ENCODE measurements at places on chromosomes 11 and 22.

DNA sequence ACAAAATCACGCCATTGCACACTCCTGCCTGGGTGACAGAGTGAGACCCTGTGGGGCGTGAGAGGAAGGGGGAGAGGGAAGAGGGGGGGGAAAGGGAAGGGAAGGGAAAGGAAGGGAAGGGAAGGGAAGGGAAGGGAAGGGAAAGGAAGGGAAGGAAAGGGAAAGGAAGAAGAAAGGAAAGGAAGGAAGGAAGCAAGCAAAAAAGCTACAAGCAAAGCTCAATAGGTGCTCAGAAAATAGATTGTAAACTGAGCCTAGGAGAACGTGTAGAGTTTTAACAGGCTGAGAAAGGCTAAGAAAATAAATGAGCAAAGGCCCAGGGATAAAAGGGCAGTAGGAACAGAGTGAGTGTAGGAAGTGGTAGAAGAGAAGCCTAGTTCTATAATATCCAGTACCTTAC, 30.8 kb upstream of the GDPD4 start:
- no peak for DNase-seq

DNA sequence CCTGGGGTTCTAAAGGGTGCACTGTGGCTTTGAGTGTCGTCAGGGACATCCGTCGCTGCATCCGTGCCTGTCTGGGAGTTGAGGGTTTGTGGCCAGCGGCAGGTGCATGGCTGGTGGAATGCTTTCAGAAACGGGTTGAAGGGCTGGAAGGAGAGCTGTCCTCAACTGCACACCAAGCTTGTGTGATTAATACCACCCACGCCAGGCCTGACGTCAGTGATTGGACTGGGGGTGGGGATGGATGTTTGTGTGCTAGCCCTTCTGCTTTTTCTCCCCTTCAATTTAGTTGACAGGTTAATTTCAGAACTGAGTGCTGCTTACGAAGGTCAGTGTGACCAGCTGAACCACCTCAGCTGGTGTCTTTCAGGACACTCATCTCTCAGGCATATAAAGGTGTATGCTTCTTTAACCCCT, 3.2 kb upstream of the GAB2 start:
- peak; percentile 71 for DNase-seq

DNA sequence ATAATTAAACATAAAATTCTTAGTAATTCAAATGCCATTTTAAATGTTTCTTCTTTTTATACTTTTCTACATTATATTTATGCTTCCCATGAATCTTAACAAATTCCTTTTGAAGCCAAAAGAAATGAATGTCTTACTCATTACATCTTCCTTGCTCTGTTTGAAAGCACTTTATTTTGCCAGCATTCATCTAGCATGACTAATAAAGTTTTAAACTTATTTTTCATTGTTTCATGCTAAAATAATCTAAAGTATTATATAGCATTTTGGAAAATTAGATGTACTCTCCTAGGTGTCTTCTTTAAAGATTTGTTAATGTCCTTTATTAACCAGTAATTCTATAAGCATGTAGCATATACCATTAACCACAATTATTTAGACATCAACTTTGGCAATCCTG, 9.7 kb upstream of the PIWIL4 start:
- DNase-seq, result no peak

GRCh38 chr11:118202599-118203422, 22.0 kb downstream of the JAML start:
- no peak for DNase-seq

- no peak for DNase-seq
These were observed 4.9 kb downstream of the CHRM4 start for GRCh38 chr11:46386674-46387073.

GRCh38 chr22:24975813-24976341, 23.4 kb downstream of the KIAA1671 start:
- no peak for DNase-seq

- no peak for DNase-seq
These were observed 1.0 kb upstream of the HBG1 start for GRCh38 chr11:5250543-5251204.

- DNase-seq, result no peak
These were observed 3.5 kb downstream of the ZP1 start for GRCh38 chr11:60870733-60871377.

- DNase-seq, result no peak
These were observed 41.4 kb upstream of the PCF11 start for GRCh38 chr11:83115551-83115950.

DNA sequence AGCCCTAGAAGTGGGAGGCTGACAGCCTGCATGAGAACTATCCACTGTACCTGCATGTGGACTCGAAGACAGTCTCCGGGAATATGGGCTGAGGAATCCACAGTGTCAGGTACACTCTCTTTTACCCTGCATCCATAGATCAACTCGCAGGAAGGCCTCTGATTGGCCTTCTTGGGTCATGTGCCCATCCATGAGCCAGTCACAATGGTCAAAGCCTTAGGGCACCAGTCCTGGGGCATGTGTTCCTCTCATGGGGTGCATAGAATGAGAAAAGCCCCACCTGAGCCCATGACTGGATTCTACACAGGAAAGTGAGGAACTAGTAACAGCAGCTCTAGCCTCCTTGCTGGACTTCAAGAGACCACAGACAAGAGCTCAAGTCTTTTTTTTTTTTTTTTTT, 10.6 kb downstream of the ART1 start:
- no peak for DNase-seq

GRCh38 chr11:118441770-118442275, 5.5 kb downstream of the KMT2A start:
- no peak for DNase-seq

DNA sequence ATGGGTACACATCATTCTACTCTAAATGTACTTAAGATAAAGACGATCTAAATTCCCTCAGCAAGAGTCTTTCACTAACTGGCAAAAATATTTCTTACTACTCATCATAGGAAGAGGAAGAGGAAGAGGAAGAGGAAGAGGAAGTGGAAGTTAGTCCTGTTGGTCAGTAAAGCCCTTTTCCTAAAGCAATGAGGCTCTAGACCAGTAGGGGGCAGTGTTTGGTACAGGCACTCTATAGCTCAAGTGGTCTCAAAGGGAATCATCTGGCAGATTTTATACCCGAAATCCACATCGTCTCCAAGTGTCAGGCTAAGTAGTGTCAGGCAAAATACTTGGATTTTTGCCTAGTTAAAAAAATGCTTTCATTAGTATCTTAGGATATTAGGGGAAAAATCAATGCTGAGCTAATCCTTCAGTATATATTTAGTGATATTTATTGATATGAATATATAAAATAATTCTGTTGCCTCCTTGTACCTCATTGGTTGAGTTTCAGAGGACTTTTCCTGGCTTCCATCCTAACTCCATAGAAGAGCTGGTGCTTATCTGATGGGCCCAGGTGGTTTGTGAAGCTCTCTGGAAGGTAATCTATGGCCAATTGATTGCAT, 7.7 kb downstream of the BLID start:
- DNase-seq, result no peak

GRCh38 chr11:45180848-45181192, 34.4 kb downstream of the PRDM11 start:
- DNase-seq, result peak; percentile 64

DNA sequence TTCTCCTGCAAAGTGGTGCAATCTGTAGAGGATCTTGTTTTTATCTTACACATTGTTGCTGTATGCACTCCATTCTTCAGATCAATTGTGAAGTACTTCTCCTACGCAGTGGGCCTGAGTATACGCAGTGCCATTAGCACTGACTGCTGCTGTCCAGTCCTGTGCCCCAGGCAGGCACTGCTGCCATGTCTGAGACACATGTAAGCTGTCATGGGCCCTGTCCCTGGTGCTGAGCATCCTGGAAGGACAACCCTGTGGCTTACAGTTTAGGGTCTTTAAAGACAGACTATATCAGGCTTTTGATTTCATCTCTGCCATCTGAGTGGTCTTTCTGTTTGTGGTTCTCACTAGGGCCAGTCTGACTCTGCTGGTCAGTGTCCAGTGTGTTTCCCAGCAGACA, 44.8 kb upstream of the PTPN5 start:
- no peak for DNase-seq

DNA sequence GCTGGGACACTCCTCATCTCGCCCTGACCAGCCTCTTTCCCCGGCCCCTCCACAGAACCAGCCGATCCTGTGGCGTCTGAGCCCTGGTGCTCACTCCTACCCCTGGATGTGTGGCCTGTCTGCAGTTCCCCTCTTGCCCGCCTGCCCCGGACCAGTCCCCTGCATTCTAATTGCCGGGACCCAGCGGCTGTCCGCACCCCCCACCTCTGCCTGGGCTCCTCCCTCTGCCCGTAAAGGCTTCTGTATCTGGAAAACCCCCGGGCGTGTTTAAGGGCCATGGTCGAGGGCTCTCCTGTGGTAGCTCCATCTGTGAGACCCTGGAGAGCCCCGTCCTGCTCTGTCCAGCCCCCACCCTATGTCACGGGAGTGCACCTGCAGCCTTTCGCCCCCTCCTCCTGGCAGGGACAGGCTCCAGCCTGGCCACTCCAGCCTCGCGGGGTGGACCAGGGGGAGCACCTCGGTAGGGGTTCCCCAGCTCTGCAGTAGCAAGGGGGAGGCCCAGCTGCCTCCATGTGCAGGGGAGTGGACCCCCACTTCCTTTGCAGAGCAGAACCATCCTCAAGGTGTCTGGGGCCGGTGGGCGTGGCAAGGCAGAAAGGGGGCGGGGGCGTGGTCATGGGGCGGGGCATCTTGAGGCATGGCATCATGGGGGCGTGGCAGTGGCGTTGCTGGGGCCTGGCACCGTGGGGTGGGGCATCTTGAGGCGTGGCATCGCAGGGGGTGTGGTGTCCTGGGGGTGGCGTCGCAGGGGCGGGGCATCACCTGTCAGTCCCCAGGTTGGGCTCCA, 430.4 kb downstream of the TBC1D22A start:
- no peak for DNase-seq

- DNase-seq, result no peak
These were observed 9.1 kb downstream of the ME3 start for GRCh38 chr11:86663291-86663690.

- DNase-seq, result no peak
These were observed 21.6 kb downstream of the APOL5 start for GRCh38 chr22:35739076-35739930.

- peak; percentile 69 for DNase-seq
These were observed 845 bp downstream of the MPPED2 start for GRCh38 chr11:30585125-30585891.

GRCh38 chr11:66877588-66878385, 20.9 kb downstream of the LRFN4 start:
- no peak for DNase-seq

- no peak for DNase-seq
These were observed 338.6 kb upstream of the B3GAT1 start for GRCh38 chr11:134750619-134751018.

DNA sequence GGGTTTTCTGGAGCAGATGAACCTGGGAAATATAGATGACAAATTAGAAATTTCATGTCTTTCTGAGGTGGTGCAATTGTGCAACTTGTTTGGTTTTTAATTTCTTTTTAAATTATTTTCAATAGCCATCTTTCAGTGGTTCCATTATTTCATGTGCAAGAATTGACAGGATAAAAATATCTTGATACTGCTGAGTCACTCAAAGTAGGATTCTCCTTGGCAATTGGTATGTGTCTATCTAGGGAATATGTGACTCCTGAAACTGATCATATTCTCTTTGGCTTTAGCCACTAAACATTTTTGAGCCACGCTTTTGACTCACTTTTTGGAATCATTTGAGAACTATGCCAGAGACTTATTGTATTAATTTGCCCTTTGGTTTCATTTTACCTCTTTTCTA, 331.5 kb downstream of the KCNA4 start:
- DNase-seq, result no peak

GRCh38 chr11:78350091-78350645, 67.5 kb downstream of the GAB2 start:
- no peak for DNase-seq

DNA sequence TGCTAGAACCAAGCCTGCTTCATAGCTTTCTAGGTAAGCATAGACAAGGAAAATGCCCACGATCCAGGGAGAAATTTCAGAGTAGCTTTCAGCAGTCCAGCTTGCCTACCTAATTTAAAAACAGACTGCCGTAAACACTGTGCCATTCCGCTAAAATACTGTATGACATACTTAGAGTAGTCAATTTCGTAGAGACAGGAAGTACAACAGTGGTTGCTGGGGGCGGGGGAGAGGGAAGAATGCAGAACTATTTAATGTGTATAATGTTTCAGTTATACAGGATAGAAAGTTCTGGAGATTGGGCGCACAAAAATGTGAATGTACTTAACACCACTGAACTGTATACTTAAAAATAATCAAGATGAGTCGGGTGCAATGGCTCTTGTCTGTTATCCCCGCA, 56.7 kb downstream of the C11orf58 start:
- DNase-seq, result no peak

GRCh38 chr22:30296833-30297232, 7.5 kb upstream of the CASTOR1 start:
- DNase-seq, result no peak

DNA sequence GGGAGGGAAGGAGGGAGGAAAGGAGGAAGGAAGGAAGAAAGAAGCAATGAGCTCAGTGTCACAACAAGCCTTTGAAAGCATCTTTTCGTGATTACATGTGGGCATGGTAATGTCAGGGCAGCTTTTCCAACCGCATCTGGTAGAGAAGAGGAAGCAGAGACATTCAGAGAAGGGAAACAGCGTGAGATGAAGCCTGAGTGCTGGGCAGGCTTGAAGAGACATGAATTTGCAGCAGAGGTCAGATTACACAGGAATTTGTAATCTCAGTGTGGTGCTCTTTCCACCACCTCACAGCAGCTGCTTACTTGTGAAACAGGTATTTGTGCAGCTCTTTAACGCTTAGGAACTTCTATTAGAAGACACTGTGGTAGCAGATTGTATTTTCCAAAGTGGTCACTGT, 289.5 kb upstream of the C11orf87 start:
- DNase-seq, result no peak

DNA sequence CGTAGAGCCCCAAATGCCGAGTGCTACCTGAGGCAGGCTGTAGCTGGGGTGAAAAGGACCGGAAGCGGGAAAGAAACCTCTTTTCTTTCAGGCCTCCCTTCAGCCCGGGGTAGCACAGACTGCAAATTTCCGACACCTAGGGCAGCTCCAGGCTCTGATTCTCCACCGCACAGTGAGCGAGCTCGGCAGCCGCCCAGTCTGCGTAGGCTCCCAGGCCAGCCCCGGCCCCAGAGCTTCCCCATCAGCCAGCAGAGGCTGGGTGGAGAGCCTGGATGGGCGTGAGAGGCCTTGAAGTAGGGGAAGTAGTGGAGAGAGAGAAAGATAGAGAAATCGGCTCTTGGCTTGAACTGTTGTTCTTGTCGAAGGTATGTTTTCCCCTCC, 9.3 kb upstream of the PAX6 start:
- no peak for DNase-seq

GRCh38 chr22:37968452-37969251, 15.2 kb downstream of the POLR2F start:
- DNase-seq, result no peak

GRCh38 chr22:47236161-47236560, 473.7 kb downstream of the TBC1D22A start:
- no peak for DNase-seq

DNA sequence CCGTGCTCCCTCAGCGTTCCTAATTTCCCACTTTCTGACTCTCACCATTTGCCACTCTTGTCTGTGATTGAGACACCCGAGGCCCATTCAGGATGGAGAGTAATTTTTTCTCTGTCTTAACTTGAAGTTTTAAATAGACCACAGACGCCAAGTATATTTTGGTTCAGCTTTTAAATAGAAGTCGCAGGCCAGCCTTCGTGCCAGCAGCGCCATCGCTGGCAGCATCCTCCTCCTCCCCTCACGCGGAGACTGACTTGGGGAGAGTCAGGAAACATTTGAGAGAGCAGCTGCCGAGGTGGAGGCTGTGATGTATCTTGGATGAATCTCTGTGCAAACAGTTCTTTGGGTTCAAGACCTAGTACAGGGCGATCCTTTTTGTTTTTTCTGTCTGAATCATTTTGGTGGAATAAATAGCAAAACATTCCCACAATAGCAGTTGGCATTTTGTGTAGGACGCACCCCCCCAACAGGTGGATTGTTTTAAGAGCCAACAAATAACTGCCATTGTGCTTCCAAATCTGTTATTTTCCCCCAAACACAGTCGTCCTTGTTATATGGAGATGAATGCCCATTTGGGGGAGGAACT, 889 bp upstream of the DMC1 start:
- peak; percentile 71 for DNase-seq

Measured in NCI-H1417 (cell line).